ENCODE measurements at places on chromosomes 6 and 20. TPM values are rescaled to one million over a fixed set of nuclear protein-coding genes. Genes with fewer than 3 reads are reported as not detected.

MDN1 gene
- 20.1 TPM for total RNA-seq

CLDN20 gene
- total RNA-seq, result not detected

PTCRA gene
- not detected for total RNA-seq

MOCS1 gene
- total RNA-seq, result 11.1 TPM

ALDH8A1 gene
- 0.92 TPM for total RNA-seq

ERVFRD-1 gene
- not detected for total RNA-seq

FILIP1 gene
- 7.3 TPM for total RNA-seq

SLC17A1 gene
- not detected for total RNA-seq

ADTRP gene
- 0.66 TPM for total RNA-seq

TEAD3 gene
- total RNA-seq, result 6.9 TPM

NKAPL gene
- total RNA-seq, result 1.9 TPM

TMEM74B gene
- not detected for total RNA-seq

SEMG1 gene
- total RNA-seq, result not detected

RSPO3 gene
- 0.13 TPM for total RNA-seq

SLC22A16 gene
- total RNA-seq, result not detected

EPB41L1 gene
- 20.9 TPM for total RNA-seq

PERP gene
- 15.6 TPM for total RNA-seq

NUDT3 gene
- 20.8 TPM for total RNA-seq

LGSN gene
- total RNA-seq, result 0.12 TPM

ADGRB3 gene
- total RNA-seq, result 1.4 TPM

SAMD3 gene
- 7.3 TPM for total RNA-seq

CEP162 gene
- total RNA-seq, result 4.6 TPM

CDSN gene
- total RNA-seq, result not detected

MLIP gene
- total RNA-seq, result 0.19 TPM

GABRR1 gene
- not detected for total RNA-seq

TRIM10 gene
- total RNA-seq, result 0.13 TPM

PPP1R3G gene
- total RNA-seq, result 1.2 TPM

BPIFB1 gene
- total RNA-seq, result not detected

GABBR1 gene
- 11.4 TPM for total RNA-seq

BNIP5 gene
- total RNA-seq, result not detected

PGM3 gene
- 109 TPM for total RNA-seq

PRR18 gene
- not detected for total RNA-seq

TREML2 gene
- total RNA-seq, result not detected

CDKAL1 gene
- 13.9 TPM for total RNA-seq

EPPIN gene
- total RNA-seq, result not detected

ESR1 gene
- total RNA-seq, result 3.9 TPM

SLCO4A1 gene
- 0.53 TPM for total RNA-seq

ANGPT4 gene
- not detected for total RNA-seq

POU3F2 gene
- total RNA-seq, result under 0.01 TPM

ZSCAN23 gene
- 3.4 TPM for total RNA-seq

C2 gene
- total RNA-seq, result 2.8 TPM

LY6G6D gene
- not detected for total RNA-seq

MUC22 gene
- not detected for total RNA-seq

LKAAEAR1 gene
- not detected for total RNA-seq
